ENCODE measurements at places on chromosomes 1 and 21. TPM values are rescaled to one million over a fixed set of nuclear protein-coding genes. Genes with fewer than 3 reads are reported as not detected.

NBPF10 gene
- 3.8 TPM for total RNA-seq

KCNK1 gene
- total RNA-seq: 7.3 TPM

CLIC6 gene
- 12.3 TPM for total RNA-seq

UQCRHL gene
- 0.93 TPM for total RNA-seq

C2CD4D gene
- total RNA-seq: 0.29 TPM

ZNF648 gene
- not detected for total RNA-seq
